Ammon's horn (tissue), 1 donor: ENCODE measurements at places on chromosomes 11 and 22.

DNA sequence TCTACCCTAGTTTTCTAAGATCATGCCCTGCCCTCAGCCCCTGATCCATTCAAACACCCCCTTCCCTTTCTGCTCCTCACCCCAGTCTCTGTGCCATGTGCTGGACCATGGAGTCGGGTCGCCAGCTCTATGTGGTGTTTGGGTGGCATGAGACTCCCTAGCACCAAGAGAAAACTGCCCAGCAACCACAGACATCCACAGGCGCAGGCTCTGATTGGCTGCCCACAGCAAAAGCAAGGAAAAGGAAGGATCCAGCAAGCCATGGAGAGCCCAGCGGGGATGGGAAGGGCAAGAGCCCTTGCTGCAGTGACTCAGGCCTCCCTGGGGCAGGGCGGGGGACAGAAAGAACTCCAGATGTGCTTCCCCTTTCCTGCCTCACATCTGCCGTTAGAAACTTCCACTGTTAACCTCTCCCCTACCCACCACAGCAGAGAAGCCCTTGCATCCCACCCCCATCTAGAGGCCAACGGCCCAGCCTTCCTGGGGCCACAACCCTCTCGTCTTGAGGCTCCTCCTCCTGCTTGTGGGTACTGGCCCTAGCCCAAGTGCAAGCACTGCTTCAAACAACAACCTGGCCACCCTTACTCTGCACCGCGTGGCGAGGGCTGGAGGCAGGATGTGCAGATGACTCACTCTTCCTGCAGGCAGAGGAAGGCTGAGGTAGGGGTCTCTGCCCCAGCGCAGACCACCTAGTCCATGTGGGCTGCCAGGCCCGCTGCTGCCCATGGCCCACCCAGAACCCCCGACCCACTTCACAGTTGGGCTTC lies 9.7 kb upstream of the AHNAK start:
- peak; percentile 88 for DNase-seq

GRCh38 chr11:12482839-12483238 lies 105.5 kb downstream of the PARVA start:
- no peak for DNase-seq

GRCh38 chr11:128871168-128871610 lies 4.1 kb upstream of the KCNJ1 start:
- DNase-seq = no peak

DNA sequence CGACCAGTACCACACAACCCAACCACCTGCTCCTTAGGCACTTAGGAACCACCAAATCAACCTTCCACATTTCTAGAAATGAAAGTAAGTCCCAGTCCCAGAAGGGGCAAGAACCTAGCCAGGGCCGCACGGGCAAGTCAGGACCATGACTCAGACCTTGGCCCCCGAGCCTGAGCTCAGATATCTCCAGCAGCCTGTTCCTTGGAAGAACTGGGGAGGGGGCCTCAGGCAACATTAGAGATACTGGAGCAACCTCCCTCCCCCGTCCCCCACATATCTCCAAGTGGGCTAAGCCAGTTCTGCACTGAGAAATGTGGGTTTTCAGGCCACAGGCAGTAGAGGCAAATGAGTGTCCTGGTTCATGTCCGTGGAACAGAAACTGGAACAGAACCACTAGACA lies 7.7 kb downstream of the ARAP1 start:
- DNase-seq = no peak

DNA sequence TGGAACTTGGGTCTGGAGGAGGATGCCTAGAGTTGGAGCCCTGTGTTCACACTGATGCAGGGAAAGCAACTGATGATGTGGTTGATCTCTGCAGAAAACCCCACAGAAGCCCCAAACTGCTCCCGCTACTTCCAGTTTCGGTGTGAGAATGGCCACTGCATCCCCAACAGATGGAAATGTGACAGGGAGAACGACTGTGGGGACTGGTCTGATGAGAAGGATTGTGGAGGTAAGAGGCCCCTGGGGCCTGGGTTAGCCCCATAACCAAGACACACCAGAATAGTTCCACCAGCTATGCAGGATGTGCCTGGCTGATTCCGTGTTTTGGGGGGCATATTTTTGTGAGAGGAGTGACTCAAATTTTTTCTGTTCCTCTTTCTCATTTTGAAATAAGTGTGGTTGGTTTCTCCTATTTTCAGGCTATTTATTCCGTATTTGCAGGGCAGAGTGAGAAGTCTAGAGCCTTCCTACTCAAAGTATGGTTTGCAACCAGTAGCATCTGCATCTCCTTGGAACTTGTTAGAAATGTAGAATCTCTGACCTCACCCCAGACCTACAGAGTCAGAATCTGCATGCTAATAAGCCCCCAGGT lies 137.3 kb upstream of the SORL1-AS1 start:
- DNase-seq = peak; percentile 72

DNA sequence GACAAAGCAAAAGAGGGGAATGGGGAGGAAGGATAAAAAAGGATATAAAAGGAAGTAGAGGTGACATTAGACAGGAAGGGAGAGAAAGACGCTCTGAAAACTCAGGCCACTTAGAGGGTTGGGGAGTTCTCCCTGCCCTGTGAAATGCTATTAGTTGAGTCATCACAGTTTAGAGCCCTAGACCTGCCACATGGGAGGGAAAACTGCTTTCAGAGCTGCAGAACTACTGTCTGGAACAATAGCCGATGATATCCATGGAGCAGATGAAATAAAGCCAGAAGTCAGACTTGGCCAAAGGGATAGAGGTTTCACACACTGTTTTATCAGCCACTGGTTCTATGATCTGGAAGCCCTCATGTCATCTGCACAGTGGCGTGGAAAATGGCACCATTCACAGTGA lies 157.9 kb downstream of the NCAM1 start:
- DNase-seq = no peak

DNA sequence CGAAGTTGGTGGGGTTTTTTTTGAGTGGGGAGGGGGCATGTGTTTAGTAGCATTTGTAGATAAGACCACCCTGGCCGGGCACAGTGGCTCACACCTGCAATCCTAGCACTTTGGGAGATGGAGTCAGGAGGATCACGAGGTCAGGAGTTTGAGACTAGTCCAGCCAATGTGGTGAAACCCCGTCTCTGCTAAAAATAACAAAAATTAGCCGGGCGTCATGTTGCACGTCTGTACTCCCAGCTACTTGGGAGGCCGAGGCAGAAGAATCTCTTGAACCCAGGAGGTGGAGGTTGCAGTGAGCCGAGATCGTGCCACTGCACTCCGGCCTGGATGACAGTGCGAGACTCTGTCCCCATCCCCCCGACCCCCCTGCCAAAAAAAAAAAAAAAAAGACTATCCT lies 34.6 kb downstream of the CECR2 start:
- DNase-seq = no peak

- no peak for DNase-seq
Observed at GRCh38 chr11:8826901-8827560, 84.0 kb upstream of the AKIP1 start.

DNA sequence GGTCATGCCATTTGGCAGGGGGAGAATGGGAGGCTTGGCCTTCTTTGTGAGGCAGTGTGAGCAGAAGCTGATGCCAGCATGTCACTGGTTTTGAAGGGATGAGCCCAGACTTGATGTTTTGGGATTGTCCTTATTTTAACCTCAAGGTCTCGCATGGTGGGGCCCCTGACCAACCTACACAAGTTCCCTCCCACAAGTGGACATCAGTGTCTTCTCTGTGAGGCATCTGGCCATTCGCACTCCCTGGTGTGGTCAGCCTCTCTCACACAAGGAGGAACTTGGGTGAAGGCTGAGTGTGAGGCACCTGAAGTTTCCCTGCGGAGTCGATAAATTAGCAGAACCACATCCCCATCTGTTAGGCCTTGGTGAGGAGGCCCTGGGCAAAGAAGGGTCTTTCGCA lies 59.8 kb downstream of the TIMP3 start:
- DNase-seq = no peak

DNA sequence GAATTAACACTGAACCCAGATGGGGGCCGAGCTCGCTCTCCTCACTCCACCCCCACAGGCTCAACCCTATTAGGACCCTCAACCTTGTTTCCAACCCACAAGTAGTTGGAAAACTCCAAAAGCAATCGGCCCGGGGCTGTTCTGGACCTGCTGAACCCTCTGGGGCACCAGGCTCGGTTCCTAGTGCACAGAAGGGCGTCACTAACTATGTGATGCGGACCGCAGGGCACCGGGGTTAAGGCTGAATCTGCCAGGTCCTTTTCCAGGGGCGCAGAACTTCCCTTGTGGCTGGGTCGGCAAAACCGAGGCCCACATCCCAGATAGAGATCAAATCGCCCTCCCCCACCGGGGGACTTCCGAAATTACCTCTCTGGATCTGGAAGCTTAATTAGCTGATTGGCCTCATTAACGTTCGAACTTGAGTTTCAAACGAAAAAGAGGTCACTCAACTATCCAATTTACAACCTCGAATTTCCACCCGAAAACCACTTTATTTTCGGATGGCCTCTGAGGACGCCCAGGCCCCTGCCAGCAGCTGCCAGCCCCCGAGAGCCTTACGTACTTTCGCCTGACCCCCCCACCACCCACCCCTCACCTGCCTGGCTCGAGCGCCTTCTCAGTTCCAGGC lies 1.7 kb downstream of the SHANK2 start:
- no peak for DNase-seq

DNA sequence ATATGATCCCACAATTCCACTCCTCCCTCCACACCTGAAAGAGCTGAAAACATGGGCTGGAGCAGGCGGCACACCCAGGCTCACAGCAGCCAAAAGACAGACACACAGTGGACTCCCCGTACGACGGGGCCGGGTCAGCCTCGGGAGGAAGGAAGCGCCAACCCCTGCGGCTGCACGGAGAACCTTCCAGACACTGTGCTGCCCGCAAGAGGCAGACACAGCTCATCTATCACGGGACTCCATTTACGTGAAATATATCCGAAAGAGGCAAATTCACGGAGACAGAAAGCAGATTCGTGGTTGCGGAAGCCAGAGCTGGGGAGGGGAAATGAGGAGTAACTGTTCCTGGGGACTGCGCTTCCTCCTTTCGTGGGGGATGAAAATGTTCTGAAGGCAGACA lies 165.0 kb downstream of the BRD1 start:
- DNase-seq = no peak

- DNase-seq = no peak
Observed at GRCh38 chr22:30073743-30074142, 6.5 kb upstream of the HORMAD2 start.

DNA sequence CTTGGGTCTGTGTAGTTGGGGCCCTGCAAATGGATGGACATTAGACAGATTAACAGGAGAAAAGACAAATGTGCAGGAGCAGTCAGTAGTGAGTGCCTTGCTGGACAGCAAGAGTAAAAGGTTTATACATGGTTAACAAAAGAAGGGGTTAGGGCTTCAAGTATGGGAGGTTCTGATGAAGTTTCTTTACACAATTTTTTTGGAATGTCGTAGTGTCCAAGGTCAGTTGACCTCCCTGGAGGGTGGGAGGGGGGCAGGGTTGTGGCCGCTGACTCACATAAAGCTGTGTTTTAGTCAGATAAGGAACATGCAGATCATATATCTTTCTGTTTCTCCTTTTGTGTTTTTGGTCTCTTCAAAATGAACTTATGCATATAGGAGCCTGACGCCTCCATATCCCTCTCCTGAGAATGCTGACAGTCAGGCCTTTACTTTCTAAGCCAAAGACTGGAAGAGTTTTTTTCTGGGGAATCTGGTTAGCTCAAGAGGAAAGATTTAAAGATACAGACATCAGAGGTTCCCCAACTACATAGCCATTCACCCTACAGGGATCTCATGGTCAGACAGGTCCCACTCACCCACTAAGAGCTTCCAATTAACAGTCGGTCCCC lies 134.3 kb downstream of the NECTIN1 start:
- no peak for DNase-seq

- no peak for DNase-seq
Observed at GRCh38 chr11:71527576-71528210, 626 bp downstream of the KRTAP5-7 start.

DNA sequence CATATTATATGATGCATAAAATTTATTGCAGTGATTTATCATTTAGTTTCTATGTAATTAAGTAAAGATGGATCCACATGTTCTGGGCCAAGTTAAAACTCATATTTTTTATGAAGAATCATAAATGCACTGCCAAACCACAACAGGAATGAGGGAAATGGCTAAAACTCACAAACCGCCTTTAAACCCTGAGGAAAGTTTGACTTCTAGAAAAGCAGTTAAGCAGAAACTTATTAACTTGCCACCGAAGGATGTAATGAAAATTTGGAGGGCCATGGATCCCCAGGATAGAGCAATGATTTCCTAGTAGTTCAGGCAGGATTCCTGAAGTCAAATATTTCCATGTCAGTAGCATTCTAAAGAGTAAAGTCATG lies 218.3 kb upstream of the CTSC start:
- DNase-seq = no peak

- DNase-seq = peak; percentile 88
Observed at GRCh38 chr11:18105802-18106574, at the start of gene SAAL1. Gene SAAL1, minus strand, starts transcription at chr11:18106082. Its CDS starts 41 bp downstream, at chr11:18106041.

GRCh38 chr11:126416542-126417090 lies 61.1 kb downstream of the ST3GAL4 start:
- DNase-seq = peak; percentile 93

DNA sequence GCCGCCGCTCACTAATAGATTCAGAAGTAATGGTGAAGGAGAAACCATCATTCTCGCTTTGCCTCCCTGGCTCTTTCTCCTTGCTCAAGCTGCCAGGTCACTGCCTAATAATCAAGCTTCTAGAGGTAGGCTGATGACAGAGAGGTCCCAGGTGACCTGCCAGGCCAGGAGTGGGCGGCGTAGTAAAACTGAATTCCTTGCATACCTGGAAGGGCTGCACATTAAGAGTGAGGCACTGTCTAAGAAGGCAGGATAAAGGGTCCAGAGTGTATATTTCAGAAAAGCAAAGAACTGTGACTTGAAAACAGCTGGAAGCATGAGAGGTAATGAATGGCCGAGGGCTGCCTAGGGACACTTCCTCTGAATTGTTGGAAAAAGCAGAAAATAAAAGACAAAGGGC lies 4.1 kb downstream of the SYT13 start:
- no peak for DNase-seq

DNA sequence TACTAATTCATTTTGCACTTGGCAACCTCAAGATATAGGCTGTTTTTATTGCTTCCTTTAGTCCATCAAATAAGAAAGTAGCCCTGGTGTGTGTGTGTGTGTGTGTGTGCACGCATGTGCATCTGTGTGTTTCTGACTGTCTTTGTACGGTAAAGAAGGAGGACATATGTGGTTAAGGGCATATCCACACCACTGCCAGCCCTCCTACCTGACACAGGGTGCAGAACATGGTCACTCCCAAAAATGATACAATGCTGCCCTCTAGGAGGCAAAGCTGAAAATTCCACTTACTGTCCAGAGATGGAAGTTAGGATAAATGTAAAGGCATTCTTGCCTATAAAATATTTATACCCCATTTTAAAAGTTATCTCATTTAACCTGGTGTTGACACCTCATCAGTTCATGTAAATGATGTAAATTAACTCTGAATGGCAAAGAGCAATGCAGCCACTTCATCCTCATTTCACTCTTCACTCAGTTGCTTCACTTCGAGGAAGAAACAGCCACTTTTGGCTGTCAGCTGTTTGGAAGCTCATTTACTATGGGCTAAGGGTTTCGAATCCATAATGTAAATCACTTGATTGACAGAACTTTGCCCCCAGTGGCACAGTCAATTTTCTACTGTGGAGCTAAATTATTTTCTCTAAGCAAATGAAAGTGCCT lies 83.1 kb upstream of the MTNR1B start:
- DNase-seq = peak; percentile 84

GRCh38 chr22:29103121-29103520 lies 30.3 kb downstream of the KREMEN1 start:
- no peak for DNase-seq

- DNase-seq = no peak
Observed at GRCh38 chr11:93059117-93059957, 89.9 kb downstream of the MTNR1B start.
